ENCODE measurements at places on chromosomes 7 and 10. TPM values are rescaled to one million over a fixed set of nuclear protein-coding genes. Genes with fewer than 3 reads are reported as not detected.

CRYGN gene
- total RNA-seq, result not detected

PLXNA4 gene
- 0.79 TPM for total RNA-seq

NRCAM gene
- 99.5 TPM for total RNA-seq

MRC1 gene
- total RNA-seq, result not detected

CFTR gene
- not detected for total RNA-seq

PRR15 gene
- total RNA-seq, result 3.8 TPM

CNOT4 gene
- total RNA-seq, result 10.5 TPM

AKR1C2 gene
- total RNA-seq, result 3,571 TPM

RASA4B gene
- total RNA-seq, result 2.2 TPM

All from A549 treated with Mapracorat at 1 μM for 4 hours (cell line).